Activated T-cell treated with anti-CD3 and anti-CD28 coated beads for 48 hours (primary cell): ENCODE measurements at places on chromosomes 11 and 22.
A peak's percentile ranks its signal among the peaks of the same experiment; 100 is the strongest.

GRCh38 chr11:96341211-96342013 is 1.6 kb downstream of the MAML2 start:
- peak; percentile 55 for DNase-seq

DNA sequence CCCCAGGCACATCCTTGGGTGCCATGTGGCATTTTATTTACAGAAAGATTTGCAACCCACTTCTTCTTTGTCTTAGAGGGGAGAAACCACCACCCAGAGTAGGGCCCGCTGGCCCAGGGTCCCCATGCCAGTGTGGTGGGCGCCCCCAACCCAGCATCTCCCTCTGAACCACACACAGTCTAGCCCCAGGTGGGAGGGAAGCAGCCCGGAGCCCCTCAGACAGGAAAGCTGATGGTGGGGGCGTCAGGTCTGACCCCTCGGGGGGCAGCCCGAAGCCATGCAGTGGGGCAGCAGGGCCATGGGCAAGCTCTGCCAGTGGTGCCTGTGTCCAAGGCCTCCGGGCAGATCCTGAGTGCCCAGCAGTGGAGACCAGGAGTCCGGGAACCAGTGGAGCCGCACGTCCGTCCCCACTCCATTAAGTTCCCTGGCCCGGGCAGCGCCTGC is 11.7 kb downstream of the TRPM5 start:
- no peak for DNase-seq

DNA sequence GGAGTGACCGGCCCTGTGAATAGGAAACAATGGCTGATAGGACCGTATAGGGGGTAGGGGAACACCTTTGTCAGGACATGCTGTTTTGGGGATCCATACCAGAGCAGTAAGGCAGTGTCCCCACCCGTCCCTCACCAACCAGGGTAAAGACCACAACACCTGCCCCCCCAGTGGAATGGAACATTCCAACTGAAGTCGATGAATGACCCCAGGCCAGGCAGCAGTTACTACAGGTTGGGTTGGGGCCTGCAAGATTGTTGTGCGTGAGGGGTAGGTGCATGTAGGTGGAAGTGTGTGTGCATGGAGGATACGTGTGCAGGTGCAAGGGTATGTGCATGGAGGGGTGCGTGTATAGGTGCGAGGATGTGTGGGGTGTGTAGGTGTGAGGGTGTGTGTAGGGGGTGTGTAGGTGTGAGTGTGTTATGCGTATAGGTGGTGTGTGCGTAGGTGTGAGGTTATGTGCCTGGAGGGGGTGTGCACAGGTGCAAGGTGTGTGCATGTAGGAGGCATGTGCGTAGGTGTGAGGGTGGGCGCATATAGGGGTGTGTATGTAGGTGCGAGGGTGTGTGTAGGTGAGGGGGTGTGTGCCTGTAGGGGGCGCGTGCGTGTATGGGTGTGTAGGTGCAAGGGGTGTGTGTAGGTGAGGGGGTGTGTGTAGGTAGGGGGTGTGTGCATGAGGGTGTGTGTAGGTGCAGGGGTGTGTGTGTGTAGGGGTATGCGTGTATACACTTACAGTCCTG is 32.9 kb downstream of the PISD start:
- DNase-seq: no peak

- no peak for DNase-seq
Measured at GRCh38 chr11:12131943-12132789, 21.8 kb downstream of the MICAL2 start.

- no peak for DNase-seq
Measured at GRCh38 chr11:101844608-101845007, 70.2 kb upstream of the CEP126 start.

- no peak for DNase-seq
Measured at GRCh38 chr22:36966851-36967540, 52.3 kb downstream of the TST start.

- DNase-seq: no peak
Measured at GRCh38 chr11:130611791-130612251, 163.4 kb downstream of the ADAMTS15 start.
